ENCODE measurements at places on chromosomes 7 and 10.

- no peak for DNase-seq
Observed at GRCh38 chr7:15667991-15668390, 18.5 kb downstream of the MEOX2 start.

DNA sequence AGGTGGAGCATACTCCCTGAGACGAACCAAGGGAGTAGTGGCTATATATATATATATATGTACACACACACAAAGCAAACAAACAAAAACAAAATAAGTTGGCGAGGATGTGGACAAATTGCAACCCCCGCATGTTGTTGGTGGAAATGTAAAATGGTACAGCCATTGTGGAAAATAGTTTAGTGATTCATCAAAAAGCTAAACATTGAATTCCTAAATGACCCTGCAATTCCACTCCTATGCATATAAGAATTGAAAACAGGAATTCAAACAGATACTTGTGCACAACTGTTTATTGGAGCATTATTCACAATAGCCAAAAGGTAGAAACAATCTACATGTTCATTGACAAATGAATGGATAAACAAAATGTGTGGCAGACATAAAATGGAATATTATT lies 407.9 kb downstream of the KCNMA1 start:
- no peak for DNase-seq

GRCh38 chr10:108775911-108776475 lies 1147.3 kb downstream of the XPNPEP1 start:
- no peak for DNase-seq

GRCh38 chr7:44247868-44248651 lies 47.3 kb downstream of the YKT6 start:
- no peak for DNase-seq

GRCh38 chr10:128443925-128444518 lies 317.8 kb upstream of the MKI67 start:
- no peak for DNase-seq

DNA sequence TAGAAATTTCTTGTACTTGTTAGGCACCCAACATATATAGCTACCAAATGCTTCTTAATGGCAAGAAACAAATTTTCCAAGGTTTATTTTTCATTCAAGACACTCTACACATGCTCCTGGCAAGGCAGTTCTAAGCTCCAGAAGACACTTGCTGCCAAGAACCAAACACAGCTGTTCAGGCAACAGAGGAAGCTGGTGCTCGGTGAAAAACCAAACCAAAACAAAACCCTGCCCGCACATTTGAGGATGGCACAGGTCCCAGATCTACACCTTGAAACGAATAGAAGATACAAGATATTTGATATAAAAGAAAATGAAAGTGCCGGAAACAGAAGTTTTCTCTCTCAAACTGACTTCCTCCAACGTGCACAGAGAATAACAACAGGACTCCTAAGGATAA lies 4.9 kb upstream of the DNTT start:
- no peak for DNase-seq

GRCh38 chr7:80659120-80660055 lies 20.9 kb downstream of the CD36 start:
- DNase-seq: no peak

DNA sequence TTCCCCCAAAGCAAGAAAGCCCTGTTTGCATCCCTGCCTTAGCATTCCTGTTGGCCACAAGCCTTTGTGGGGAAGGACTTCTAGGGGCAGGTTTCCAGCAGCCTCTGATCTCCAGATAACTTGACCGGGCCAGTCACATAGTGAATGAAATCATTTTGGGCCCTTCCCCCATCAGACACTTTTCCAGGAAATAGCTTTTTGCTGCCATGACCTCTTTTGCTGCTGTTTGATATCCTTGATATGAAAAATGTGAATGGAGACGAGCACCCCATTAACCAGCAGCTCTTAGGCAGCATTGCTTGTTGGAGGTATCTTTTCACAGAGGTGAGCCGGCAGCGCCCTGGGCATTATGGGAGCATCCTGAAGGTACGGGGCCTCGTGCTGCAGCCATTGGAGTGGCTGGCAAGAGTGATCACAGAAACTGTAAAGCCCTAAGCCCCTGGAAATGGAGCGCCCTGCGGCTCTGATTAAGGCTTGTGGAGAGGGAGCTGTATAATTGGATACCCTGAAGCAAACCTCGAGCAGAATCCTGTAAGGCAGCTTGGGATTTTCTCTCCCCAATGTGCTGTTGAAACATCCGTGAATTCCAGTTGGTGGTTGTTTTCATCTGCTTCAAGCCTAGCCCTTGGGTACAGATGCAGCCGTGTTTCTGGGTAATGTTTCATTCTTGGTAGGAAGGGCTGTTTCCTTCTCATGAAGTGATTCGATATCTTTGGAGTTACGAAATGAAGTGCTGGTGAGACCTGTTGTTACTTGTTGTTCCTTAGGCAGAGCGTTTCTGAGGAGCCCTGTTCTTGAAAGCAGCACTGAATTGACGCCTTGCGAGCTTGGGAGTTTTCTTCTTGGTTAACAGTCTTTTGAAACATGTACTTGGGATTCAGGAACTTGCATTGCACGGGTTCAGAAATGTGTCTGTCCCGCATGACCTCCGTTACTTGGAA lies 179.0 kb downstream of the PTEN start:
- no peak for DNase-seq

GRCh38 chr7:115548756-115549155 lies 481.8 kb downstream of the TFEC start:
- DNase-seq: no peak

DNA sequence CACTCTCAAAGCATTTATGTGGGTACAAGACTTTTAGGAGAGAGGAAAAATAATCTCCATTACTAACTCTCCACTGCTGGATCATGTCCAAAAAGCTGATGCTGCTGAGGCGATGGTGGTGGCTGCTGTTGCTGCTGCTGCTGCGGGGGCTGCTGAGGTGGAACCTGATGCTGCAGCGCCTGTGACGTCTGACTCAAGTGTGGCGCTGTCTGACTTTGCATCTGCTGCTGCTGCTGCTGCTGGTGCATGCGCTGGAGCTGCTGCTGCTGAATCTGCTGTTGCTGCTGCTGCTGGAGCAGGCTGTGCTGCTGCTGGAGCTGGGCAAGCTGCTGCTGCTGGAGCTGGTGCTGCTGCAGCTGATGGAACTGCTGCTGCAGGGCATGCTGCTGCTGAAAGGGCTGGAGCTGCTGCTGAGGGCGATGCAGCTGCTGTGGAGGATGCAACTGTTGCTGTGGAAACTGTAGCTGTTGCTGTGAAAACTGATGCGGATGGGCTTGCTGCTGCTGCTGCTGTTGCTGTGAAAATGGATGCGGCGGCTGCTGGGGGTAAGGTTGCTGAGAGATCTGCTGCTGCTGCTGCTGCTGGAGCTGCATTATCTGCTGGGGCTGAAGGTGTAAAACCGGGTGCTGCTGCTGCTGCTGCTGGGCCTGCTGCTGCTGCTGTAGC lies 34.5 kb downstream of the PAXIP1 start:
- DNase-seq: no peak

DNA sequence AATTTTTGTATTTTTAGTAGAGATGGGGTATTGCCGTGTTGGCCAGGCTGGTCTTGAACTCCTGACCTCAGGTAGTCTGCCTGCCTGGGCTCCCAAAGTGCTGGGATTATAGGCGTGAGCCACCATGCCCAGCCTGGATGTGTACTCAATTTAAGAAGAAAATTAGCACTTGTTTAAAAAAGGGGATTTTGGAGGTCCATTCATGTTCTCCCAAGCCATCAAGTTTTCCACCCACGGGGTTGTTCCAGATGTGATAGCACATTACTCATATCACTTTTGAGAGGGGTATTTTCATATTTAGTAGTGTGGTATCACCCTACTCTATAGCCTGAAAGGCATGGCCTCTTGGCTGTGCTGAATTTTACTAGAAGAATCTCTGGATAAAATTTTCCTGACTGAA lies 10.5 kb upstream of the SLC26A3 start:
- DNase-seq: peak; percentile 31

DNA sequence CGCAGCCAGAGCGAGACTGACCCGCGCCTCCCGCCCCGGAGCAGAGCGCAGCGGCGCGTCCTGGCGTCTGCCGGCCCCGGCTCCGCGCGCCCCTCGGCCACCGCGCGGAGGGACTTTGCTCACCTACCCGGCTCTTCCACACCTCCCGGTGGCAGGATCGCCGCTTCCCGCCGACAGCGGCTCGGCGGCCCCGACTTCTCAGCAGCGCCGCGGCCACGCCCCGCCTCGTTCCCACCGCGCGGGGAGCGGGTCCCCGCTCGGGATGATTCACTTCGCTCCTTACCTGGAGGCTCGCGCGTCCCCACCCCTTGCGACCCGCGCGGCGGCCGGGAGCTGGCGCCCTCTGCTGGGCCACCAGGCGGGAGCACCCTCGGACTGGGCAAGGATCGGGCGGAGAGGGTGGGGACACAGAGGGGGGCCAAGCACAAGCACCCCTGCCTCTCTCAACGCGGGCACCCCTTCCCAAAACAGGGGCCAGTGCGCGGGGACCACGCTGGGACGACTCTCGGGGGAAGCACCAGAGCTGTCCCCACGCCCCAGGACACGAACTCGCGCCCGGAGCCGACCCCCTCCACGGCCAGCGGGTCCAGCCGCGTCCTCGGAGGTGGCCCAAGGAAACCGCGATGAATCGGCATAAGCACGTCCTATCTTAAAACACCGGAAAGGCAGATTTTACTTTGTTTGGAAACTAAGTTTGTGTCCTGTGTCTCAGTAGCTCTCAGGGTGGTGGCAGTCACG lies 101.0 kb upstream of the SVIL start:
- DNase-seq: peak; percentile 79

DNA sequence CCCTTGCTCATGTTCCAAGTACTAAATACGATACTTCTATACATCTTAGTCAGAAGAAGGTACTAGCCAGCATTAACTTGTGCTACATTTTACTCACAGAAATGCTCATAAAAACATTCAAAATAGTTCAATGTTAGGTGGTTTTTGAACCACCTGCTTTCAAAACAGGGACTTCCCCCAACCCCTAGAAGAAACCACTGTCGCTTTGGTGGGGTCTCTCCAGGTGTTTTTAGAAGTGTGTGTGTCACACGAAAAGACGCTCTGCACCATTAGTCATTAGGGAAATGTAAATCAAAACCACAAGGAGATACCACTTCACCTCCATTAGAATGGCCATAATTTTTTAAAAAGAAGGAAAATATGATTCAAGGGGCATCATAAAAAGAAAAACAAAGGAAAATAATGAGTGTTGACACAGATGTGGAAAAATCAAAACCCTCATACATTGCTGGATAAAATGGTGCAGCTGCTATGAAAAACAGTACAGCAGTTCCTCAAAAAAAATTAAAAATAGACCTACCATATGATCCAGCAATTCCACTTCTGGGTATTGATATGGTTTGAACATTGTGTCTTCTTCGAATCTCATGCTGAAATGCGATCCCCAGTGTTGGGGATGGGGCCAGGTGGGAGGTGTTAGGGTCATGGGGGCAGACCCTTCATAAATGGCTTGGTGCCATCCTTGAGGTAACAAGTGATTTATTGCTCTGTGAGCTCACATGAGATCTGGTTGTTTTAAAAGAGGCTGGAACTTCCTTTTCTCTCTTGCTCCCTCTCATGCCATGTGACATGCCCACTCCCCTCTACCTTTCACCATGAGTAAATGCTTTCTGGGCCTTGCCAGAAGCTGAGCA lies 74.2 kb downstream of the MALSU1 start:
- DNase-seq: peak; percentile 28

- no peak for DNase-seq
Observed at GRCh38 chr10:125489731-125490130, 193.2 kb downstream of the TEX36 start.

GRCh38 chr7:95798401-95798930 lies 26.1 kb downstream of the DYNC1I1 start:
- DNase-seq: no peak
